ENCODE measurements at places on chromosomes 5 and 9.

DNA sequence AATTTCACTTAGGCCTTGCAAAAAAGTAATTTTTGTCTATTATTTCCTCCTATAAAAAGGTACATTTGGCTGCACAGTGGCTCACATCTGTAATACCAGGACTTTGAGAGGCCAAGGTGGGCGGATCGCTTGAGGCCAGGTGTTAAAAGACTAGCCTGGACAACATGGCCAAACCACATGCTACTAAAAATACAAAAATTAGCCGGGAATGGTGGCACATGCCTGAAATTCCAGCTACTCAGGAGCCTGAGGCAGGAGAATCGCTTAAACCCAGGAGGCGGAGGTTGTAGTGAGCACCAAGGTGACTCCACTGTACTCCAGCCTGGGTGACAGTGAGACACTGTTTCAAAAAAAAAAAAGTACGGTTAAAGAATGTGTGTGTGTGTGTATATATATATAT is 15.7 kb downstream of the NUP155 start:
- DNase-seq = no peak

DNA sequence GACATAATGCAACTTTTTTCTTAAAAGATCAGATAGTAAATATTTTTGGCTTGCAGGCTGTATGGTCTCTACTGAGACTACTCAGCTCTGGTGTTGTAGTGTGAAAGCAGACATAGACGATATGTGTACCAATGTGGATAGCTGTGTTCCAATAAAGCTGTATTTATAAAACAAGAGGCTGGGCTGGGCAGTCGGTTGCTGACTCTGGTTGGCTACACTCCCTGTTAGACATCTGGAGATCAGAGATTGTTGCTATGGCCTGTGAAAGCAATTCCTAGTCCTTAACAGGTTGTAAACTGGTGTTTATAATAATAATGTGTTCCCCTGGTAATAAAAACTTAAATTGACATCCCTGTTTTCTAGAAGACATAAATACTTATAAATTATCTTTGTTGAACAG is 24.4 kb upstream of the SCAMP1 start:
- DNase-seq = no peak

DNA sequence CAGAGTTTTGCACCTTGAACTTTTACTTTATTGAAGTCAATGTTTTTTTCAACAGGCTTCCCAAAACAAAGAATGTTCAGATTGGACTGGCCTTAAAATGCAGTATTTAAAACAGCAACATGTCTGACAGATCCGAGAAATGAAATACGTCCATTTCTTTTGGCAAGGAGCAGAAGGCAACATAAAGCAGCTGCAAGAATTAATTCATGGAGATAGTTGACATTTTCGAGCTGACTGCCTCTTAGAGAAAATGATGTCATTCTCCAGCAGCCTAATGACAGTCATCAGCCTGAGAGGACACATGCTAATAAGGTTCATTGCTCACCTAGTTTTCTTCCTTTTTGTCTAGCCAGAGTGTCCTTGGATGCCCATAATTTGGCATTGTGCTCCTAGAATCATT is 232.2 kb upstream of the SEMA6A start:
- DNase-seq = no peak

DNA sequence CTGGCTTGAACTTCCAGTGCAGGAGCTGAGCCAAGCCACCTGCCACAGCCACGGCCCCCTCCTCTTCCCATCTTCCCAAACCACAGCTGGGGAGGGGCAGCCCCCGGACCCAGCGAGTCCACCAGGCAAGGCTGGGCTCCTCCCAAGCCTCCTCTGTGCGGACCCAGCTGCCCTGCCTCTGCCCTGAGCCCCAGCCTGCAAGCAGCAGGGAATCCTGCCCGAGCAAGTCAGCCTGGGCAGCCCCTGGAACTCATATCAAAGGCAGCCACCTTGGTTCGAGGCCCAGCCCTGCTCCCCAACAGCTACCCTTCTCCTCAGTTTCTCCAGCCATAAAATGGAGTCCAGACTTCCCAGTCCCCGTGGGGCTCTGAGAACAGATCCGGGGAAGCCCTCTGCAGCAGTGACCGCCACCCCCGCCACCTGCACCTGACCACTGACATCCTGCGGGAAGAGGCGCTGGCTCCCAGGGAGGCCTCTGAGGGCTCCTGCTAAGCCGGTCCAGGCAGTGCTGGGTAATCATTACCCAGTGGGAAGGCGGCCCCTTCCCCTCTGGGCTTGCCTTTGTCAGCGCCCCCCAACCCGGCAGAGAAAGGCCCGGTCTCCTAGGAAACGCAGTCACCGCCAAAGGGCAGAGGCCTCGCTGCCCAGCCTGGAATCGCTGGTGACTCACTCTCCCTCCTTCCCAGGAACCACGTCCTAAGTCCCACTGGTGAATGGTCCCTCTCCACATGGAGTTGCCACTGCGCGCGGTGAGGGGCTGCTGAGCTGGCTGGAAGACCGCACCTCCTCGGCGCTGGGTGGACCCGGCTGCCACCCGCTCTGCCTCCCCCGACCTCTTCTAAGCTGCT is 1.5 kb downstream of the VAV2 start:
- DNase-seq = no peak

DNA sequence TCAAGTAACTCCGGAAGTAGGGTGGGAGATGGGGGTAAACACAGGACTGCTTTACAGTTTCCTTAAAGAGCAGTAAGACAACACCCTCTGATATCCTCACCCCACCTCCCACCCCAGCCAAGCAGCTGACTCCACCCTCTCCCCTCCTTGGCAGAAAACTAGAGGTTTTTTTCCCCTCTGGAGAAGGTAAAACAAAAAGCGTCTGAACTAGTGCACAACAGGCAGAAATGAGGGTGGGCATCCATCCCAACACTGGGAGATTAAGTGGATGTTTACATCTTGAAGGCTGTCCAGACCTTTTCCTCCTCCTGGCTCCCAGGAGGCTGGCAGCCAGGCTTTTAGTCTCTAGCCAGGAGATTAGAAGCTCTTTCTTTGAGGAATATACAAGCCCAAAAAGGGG is 13.9 kb upstream of the CTNNAL1 start:
- DNase-seq = no peak

All from GM13976 (cell line).